ENCODE measurements at places on chromosomes 3 and 15. TPM values are rescaled to one million over a fixed set of nuclear protein-coding genes. Genes with fewer than 3 reads are reported as not detected.

DNAH12 gene
- total RNA-seq = not detected

CADM2 gene
- total RNA-seq = 0.58 TPM

SPINK8 gene
- not detected for total RNA-seq

SLC15A2 gene
- 2.4 TPM for total RNA-seq

AADAC gene
- not detected for total RNA-seq

COL6A6 gene
- not detected for total RNA-seq

MYO5C gene
- total RNA-seq = 0.94 TPM

GRM2 gene
- 0.55 TPM for total RNA-seq

THAP10 gene
- 0.20 TPM for total RNA-seq

LTK gene
- 0.20 TPM for total RNA-seq

NEO1 gene
- total RNA-seq = 5.4 TPM

ZPLD1 gene
- not detected for total RNA-seq

ARGFX gene
- total RNA-seq = not detected

Data from activated CD8-positive, alpha-beta memory T cell treated with anti-CD3 and anti-CD28 coated beads, Interleukin-2, amount 10 ng/mL, durations not matched to agents 7 days and 5 days (primary cell).